Thymus (tissue), 14 donors: ENCODE measurements at places on chromosomes 12 and 14.
A peak's percentile ranks its signal among the peaks of the same experiment; 100 is the strongest.

GRCh38 chr12:20646239-20646827, 48.8 kb upstream of the SLCO1C1 start:
- no peak for DNase-seq

GRCh38 chr12:32183650-32184049, 77.0 kb downstream of the BICD1 start:
- no peak for DNase-seq

DNA sequence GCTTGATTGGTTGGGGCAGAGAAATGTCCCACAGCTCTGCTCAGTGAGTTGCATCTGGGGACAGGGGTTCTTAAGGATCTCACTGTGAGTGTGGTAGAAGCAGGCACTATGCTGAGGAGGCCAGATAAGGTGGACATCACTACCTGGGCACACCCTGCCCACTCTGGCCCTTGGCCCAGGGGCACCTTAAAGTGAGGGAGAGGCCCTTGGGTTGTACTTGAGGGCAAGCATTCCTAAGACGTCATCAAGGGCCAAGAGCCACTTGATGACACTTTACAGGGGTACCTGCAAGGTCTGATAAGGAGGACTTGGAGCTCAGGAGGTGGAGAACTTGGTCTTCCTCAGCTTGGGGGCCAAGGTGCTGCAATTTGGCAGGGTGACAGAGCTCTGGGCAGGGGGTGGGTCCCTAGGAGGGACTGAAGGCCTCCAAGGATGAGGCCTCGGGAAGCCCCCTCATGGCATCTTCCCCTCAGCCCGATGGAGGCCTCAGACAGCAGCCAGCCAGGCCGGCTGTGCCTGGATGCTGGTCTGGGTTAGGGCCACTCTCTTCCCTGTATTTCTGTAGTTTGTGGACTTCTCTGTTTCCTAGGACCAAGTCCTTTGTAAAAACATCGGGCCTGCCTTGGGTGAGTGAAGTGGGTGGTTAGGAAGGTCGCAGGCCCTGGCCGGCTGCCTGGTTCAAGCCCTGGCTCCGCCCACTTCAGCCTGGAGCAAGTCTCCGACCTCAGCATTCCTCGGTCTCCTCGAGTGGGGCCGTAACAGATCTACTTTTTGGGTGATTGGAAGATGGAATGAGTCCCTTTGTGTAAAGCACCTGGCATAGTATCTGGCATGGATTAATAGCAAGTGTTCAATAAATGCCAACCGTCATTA, 24.8 kb downstream of the GPR68 start:
- DNase-seq: no peak

DNA sequence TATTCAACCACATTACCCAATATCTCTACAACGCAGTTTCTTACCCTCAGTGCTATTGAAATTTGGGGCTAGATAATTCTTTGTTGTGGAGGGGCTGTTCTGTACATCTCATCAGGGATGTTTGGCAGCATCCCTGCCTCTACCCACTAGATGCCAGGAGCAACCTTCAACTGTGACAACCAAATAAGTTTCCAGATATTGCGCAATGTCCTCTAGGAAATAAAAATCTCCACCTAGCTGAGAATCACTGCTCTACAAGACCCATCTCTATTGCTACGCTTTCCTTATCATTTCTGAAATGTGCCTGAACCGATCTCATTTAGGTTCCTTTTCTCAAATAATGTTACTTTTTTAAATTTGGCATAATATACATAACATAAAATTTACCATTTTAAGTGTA, 155.2 kb upstream of the G2E3 start:
- DNase-seq: no peak

- no peak for DNase-seq
Measured at GRCh38 chr14:96626916-96627315, 124.7 kb downstream of the PAPOLA start.

- no peak for DNase-seq
Measured at GRCh38 chr12:99605-100004, 33.0 kb downstream of the IQSEC3 start.

DNA sequence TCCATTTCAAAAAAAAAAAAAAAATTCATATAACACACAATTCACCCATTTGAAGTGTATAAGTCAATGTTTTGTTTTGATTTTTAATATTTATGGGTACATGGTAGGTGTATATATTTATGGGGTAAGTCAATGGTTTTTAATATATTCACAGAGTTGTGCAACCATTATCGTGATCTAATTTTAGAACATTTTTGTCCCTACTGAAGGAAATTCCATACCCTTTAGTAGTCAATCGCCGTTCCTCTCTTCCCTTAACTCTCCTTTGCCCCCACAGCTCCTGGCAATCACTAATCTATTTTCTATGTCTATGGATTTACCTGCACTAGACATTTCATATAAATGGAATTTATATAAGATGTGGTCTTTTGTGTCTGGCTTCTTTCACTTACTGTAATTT, 92.8 kb downstream of the TRAFD1 start:
- no peak for DNase-seq

- DNase-seq: peak; percentile 9
Measured at GRCh38 chr14:67358924-67359774, 455 bp downstream of the ATP6V1D start.

GRCh38 chr12:39935839-39936238, 170.0 kb downstream of the SLC2A13 start:
- DNase-seq: no peak

DNA sequence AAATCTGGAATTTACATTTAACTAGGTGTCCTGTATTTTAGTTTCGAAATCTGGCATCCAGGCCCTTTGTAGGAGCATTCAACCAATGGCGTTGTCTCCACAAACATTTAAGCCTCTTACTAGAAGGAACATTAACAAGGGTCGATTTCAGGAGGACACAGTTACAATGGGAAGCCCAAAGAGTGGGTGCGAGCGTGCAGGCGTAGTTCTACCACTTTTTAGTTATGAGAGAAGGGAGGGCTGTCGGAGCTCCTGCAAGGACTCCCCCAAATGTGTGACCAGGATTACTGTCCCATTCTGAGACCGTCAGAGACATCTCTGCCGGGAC, 365 bp upstream of the ABHD4 start:
- no peak for DNase-seq

GRCh38 chr14:89205137-89205740, 211.8 kb downstream of the FOXN3 start:
- no peak for DNase-seq

- no peak for DNase-seq
Measured at GRCh38 chr14:89813617-89814031, 140.9 kb downstream of the EFCAB11 start.

DNA sequence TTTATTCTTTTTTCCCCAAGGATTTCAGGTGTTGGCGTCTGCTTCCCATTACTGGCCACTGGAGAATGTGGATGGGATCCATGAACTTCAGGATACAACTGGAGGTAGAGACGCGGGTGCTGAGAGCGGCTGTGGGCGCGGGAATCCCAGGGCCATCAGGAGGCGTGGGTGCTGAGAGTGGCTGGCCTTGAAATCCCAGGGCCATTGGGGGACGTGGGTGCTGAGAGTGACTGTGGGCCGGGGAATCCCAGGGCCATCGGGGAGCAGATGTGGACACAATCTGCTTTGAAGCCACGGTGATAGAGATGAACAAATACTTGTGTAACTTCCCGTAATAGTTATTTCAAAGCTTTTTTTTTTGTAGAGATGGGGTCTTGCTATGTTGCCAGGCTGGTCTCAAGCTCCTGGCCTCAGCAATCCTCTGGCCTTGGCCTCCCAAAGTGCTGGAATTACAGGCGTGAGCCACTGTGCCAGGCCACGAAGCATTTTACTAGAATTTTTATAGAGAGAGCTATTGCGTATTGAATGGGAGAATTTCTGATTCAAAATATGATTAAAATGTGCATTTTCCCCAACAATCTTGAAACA, 12.8 kb downstream of the ADGRD1 start:
- no peak for DNase-seq

GRCh38 chr12:21001778-21002177, 129.2 kb upstream of the SLCO1B1 start:
- DNase-seq: no peak

- no peak for DNase-seq
Measured at GRCh38 chr12:114499338-114499737, 93.4 kb upstream of the TBX5 start.

GRCh38 chr14:106051796-106052195, 525.4 kb downstream of the TMEM121 start:
- DNase-seq: no peak

DNA sequence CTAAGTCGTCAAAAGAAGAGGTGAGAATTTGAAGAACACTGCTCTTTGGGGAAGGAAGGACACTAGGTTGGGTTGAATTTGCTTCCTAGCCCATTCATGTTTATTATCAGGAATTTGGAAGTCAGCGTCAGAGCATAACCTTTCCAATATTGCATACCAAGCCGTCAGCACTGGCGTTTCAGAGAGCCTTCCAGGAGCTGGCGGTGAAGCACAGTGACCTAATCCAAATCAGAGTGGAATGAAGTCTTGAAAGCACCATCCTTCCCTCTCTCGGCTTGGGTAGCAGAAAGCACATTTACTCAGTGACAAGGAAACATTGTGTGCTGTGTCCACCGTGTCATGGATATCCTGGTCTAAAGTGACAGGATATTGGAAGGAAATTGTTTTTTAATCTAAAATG, 240.3 kb upstream of the PELI2 start:
- no peak for DNase-seq

DNA sequence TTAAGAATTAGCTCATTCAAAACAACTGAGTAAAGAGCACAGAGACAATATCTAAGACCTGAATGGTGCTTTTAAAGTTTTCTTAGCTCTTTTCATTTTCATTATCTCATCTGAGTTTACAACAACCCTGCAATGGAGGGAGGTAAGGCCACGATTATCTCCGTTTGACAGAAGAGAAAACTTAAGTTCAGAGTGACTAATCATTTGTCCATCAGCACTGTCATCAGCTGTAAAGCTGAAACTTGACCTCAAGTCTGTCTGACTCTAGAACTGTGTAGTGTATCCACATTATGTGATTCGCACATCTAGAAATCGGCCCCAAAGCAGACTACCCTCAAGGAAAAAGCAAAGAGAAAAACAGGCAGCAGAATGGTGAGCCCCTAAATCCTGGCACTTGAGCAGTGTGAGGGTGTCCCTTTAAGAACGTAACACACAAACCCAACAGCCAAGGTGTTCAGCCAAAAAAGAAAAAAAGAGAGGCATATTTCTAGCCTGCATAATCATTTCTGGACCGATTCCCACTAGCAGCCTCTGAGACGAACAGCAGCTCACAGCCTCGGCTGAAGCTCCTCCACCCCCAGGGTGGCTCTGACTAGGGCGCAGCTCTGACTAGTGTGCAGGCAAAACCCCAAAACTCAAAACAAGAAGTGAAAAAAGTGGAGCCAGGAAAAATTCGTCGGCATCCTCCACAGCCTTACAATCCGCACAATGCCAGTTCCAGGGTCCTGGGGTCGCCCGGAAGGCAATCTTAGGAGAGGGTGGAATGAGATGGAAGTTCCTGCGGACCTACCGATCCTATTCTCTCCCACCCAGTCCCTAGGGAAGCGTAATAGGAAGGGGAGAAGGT, 1.6 kb downstream of the STXBP6 start:
- no peak for DNase-seq

- peak; percentile 82 for DNase-seq
Measured at GRCh38 chr14:80987235-80988032, 32.0 kb downstream of the TSHR start.

GRCh38 chr14:56487761-56488160, 91.8 kb upstream of the TMEM260 start:
- DNase-seq: no peak

- DNase-seq: no peak
Measured at GRCh38 chr12:91824991-91825390, 320.7 kb downstream of the BTG1 start.

DNA sequence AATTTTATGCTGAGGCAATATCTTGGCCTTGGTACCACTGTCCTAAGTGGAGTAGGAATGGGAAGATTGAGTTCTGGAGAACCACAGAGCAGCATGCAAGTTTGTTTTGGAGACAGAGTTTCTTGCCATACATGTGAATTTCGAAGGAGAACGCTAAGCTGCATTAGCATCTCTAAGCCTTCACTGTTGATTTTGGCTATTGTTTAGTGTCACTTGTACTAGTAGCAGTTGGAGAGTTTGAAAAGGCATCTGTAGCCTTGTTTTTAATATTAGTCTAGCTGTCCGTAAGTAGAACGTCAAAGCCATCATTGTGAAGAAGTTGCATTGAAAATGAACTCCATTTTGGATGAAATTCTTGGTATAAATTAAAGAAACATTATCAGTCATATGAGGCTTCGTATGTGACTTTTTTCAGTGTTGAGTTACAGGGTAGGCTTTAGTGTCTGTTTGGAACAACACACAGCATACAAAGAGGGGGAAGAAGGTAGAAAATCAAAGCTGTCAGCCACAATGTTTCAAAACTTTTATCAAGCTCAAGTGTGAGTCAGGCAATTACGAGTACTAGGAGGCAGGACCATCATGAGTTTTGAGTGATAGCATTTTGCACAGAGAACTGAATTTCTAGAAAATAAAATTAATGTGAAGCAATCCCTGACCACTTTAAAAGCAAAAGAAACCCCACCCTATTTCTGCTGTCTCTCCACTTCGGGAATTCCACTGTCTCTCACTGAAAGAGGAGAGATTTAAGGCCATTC, 70.2 kb upstream of the NAV3 start:
- DNase-seq: no peak

- no peak for DNase-seq
Measured at GRCh38 chr14:101525640-101526527, 35.4 kb upstream of the DIO3 start.

DNA sequence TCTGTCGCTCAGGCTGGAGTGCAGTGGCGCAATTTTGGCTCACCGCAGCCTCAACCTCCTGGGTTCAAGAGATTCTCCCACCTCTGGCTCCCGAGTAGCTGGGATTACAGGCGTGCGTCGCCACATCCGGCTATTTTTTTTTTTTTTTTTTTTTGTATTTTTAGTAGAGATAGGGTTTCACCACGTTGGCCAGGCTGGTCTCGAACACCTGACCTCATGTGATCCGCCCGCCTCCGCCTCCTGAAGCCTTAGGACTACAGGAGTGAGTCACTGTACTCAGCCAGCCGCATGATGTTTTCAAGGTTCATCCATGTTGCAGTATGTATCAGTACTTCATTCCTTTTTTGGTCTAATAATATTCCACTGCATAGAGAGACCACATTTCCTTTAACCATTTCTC, 2.4 kb upstream of the RNF34 start:
- DNase-seq: no peak
